Frontal cortex (tissue), 4 donors: ENCODE measurements at places on chromosomes 16 and 17. TPM values are rescaled to one million over a fixed set of nuclear protein-coding genes. Genes with fewer than 3 reads are reported as not detected.

The IGF2BP1 gene
- total RNA-seq: 0.82 TPM

The GSE1 gene
- total RNA-seq: 13.9 TPM

DNA sequence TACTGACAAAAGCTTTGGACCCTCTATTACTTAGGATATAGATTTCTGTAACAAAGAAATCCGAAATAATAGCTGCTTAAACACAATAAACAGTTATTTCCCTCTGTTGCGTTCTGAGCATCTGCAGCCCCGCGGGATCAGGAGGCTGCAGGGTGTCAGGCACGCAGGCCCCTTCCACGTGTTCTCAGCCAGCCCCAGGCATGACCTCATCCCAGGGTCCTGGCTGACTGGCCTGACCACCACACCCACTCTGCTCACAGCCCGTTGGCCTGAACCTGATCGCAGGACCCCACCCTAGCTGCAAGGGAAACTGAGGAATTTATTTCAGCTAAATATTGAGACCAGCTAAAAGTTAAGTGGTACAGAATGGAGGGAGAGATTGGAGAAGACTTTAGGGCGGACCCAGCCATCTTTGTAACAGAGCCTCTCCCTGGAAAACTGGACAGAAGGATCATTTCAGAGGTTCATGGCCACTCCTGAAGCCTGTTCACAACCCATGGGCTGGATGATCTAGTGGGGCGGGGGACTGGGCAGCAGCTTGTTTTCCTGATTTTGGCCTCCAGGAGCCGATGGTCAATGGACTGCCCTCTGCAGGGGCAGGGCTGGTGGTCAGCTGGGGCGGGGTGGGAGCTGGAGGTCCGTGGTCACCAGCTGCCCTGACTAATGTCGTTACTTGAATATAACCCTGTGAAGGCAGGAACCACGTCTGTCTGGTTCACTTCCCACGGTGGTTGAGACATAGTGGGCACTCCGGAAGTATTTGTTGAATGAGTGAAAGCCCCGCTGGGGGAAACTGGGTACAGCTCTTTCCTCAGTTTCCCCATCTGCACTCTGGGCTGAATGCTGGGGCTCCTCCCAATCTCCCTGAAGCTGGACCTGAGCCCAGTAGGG lies 10.9 kb downstream of the CETP start:
- no peak for DNase-seq

- DNase-seq: no peak
Measured at GRCh38 chr16:4647644-4647980, 23.0 kb downstream of the MGRN1 start.

- no peak for DNase-seq
Measured at GRCh38 chr17:81027591-81028505, 7.1 kb upstream of the BAIAP2 start.

DNA sequence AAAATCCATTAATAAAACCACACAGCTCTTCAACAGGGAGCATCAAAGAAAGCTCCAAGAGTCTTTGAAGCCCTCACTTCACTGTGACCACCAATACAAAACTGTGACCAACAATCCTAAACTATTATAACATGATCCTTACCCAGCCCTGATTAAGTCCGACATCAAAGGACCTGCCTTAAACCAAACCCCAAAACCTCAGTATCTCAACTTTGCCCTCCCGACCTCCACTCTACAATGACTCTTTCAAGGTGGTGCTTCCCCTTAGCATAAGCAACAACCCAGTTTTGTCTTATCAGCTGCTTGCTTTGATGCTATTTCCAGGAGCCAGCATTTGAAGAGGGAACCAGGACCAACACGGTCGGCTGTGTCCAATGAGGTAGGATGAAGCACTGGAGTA lies 8.5 kb upstream of the PRSS22 start:
- DNase-seq: no peak
